ENCODE measurements at places on chromosomes 11 and 22.

GRCh38 chr11:131692151-131692550, 321.7 kb downstream of the NTM start:
- H3K27me3 ChIP-seq: peaks cover 24% of the 10 kb centered on the region
- DNase-seq: no peak
- H3K27ac ChIP-seq: no peak overlapping the region
- no peaks in the 10 kb centered on the region for H3K4me1 ChIP-seq

DNA sequence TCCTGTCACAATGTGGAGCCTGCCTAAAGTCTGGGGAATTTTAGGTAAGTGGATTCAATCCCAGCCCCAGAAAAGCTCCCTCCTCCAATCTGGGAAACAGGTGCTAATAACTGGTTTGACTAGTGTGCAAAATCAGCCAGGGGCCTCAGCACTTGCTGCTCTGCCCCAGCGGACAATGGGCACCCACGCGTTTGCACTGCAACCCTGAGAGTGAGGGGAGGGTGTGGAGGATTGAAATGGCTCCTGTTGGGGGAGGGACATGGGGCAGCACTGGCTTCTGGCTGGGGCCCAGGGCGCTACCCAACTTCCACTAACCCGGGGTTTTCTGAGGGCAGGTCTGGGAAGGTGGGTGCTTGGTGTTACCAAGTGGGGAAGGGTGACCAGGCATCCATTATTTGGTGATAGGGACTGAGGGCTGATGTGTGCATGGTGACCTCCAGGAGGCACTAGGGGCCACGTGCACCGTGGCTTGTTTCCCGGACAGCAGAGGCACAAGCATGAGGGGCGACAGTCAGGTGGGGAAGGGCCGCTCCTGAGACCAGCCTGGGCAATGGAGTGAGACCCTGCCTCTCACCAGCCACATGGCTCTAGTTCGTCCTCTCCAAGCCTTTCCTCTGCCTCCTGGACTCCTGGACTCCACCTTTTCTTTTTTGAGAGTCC, 4.3 kb upstream of the PNPLA5 start:
- no peak overlapping the region for H3K27ac ChIP-seq
- H3K27me3 ChIP-seq: no peaks in the 10 kb centered on the region
- DNase-seq: no peak

DNA sequence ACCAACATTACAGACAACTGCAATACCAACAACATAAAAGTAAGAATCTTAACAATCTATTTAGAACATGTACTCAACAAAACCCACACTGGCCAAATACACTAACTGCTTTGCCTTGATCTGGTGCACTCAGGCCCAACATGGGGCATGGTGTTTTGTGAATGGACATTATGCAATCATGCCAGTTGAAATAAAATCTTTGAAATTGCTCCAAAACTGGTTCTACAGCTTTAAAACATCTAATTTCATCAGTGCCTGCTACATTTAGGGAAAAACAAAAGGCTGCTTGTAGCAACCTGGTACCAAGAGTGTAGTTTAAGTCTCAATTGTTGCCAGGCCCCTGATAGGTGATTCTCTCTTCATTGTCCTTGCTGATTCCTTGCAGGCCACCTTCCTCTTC, 3.3 kb upstream of the CTR9 start:
- no peak for DNase-seq
- no peak overlapping the region for H3K4me3 ChIP-seq
- H3K27ac ChIP-seq: 0 out of 2 replicates have a peak overlapping the region, but pooled peaks have one; percentile 9
- H3K36me3 ChIP-seq: no peaks in the 10 kb centered on the region

DNA sequence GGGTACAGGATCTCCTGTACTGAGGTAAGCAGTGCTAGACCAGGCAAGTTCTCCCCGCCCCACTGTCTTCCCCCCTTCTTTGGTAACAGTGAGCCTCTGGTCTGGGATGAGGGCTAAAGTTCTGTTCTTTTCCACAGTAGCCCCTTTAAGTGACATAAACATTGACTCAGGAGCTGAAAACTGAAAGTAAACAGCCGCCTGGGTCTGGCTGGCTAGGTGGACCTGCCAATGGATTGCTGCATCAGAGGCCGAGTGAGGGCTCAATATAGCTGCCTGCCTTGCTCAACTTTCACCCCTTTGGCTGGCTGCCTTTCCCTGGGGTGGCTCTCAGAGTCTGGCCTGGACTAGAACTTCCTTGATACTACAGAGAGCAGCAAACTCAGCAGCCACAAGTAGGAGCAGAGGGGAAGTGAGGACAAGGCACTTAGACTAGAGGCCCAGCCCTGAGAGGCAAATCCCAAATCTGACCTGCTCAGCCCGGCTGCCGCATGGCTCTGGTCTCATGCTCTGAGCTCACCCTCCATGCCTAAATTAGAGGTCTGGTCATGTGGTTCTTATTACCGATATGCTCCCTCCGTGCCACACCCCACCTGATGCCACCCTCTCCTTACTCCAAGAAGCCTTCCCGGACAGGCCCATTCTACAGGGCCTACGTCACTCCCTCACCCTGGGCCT, 9.6 kb upstream of the UCP3 start:
- no peaks in the 10 kb centered on the region for H3K27me3 ChIP-seq
- no peak overlapping the region for H3K4me3 ChIP-seq
- peak; percentile 98 for DNase-seq
- peaks cover 31% of the 10 kb centered on the region for H3K4me1 ChIP-seq
- H3K27ac ChIP-seq: peak overlapping the region; percentile 79
